ENCODE measurements at places on chromosomes 2 and 18. TPM values are rescaled to one million over a fixed set of nuclear protein-coding genes. Genes with fewer than 3 reads are reported as not detected.

- no peak for DNase-seq
Observed at GRCh38 chr2:98160554-98160953, 73.6 kb downstream of the VWA3B start.

- no peak for DNase-seq
Observed at GRCh38 chr2:20409039-20409438, 37.8 kb upstream of the RHOB start.

DNA sequence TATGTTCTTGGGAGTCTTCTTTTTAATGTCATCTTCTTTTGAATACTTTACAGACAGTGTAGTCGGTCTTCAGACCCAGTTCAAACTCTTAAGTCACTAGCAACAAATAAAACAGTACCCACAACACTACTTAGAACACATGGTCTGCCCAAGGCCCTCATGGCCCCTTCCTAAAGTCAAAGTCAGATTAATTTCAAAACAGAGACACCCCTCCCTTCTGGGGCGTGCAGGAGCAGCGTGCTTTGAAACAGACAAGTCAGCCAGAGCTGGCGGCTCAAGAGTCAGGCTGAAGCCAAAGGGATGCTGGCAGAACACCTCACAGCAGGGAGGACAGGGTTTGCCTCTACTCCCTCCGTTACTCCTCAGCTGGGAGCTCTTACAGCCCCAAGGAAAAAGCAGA is 77.5 kb downstream of the TFCP2L1 start:
- no peak for DNase-seq

GRCh38 chr2:44719562-44719961 is 221.9 kb upstream of the SIX3 start:
- DNase-seq, result no peak

DNA sequence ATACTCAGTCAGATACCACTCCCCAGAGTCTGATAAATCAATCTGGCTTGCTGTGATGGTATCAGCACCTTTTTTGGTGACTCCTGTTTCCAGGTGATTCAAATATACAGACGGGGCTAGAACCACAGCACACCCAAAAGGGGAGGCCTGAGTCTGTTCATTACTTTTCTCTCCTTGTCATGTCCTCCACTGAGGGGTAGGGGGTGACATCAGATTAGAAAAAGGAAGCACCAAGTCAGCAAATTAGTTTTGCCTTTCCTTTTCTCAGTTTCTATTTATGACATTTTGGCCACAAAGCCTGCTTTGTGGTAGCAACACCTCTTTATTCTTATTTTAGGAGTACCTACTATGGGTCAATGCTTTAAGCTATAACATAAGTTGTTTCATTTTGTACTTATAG is 127.4 kb downstream of the CCDC102B start:
- no peak for DNase-seq

DNA sequence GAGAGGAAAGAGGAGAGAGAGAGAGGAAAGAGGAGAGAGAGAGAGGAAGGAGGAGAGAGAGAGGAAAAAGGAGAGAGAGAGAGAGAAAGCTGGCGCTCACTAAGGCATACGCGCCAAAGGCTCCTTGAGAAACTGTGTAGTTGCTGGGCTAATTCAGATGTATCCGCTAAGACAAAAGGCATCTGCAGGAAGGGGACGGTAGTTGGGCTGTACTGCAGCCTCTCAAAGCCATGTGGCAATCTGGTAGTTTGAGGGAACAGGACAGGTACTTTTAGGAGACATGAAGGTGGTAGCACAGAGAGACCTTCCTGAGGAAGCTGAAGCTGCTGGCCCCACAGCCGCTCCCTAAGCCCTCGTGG is 31.6 kb downstream of the THNSL2 start:
- no peak for DNase-seq

DNA sequence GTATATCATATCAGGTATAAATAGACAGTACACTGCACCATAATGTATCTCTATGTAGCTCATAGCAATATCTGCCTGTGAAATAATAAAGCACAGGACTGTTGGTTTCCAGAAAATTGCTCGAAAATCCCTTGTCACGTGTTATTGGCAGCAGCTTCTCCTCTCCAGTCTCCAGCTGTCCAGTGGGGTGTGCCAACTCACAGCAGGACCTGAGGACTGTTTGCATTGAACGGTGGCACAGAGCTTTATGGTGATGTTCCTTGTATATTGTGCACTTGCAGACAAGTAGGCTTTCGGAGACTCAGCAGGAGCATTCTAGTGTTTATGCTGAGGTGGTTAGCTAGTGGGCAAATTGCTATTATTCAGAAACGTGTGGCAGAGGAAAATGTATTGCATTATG is 182.2 kb upstream of the ATP5MC3 start:
- DNase-seq, result no peak

DNA sequence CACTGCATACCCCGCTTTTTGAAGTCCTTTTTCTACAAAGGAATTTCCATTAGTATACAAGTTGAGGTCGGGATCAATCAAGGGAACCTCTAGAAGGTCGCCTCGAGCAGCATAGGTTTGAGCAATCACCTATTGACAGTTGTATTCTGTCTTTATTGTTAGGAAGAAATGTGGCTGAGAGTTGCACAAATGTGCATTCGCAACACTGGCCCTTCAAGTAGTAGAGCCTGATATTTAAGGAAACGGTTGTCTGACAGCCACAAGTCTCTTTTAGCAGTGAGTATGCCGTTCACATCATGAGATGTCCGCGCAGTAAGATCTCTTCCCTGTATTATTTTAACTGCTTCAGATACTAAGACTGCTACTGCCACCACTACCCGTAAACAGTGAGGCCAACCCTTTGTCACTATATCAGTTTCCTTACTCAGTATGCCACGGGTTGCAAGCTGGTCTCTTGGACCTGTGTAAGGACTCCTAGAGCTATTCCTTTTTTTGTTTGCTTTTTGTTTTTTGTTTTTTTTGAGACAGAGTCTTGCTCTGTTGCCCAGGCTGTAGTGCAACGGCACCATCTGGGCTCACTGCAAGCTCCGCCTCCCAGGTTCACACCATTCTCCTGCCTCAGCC is 10.0 kb upstream of the STARD7 start:
- no peak for DNase-seq

The MYCN gene
- 0.09 TPM for total RNA-seq

GRCh38 chr18:7516266-7517117 is 50.6 kb upstream of the PTPRM start:
- DNase-seq, result no peak

GRCh38 chr2:238787501-238787900 is 60.4 kb upstream of the TWIST2 start:
- DNase-seq, result no peak

- peak; percentile 57 for DNase-seq
Observed at GRCh38 chr18:22286585-22286984, 117.2 kb downstream of the GATA6 start.

GRCh38 chr2:127799926-127800325 is 11.0 kb downstream of the WDR33 start:
- DNase-seq, result no peak

DNA sequence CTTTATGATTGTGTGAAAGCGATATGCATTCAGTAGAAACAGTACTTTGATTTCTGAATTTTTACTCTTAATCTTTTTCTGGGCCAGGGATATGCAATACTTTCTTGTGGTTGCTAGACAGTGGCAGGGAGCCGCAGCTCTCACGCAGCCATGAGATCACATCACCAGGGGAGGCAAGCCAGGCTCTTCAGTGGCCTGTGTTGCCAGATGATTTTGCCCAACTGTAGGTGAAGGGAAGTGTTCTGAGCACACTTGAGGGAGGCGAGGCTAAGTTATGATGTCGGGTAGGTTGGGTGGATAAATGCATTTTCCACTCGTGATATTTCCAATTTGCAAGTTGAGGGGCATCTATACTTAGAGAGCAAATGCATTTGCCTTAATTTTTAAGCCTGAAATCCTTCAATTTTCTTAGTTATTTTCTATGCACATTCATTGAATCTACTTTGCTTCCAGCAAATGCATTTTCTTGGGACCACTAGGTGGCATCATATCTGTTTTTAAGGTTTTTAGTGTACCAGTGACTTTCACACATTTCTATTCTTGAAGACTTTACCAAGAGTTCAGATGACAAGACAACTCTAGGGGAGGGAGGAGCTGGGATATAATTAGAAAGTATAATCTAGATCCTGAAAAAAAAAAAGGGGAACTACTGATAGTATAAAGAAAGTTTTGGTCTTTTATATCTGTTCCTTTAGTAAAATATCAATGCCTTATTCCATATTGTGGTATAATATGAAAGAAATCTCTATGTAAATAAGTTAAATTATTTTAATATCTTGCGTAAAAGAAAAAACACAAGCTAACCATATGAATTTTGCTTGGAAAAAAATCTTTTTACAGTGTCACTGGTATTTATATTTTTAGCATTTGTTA is 643.3 kb downstream of the SOCS6 start:
- no peak for DNase-seq

- DNase-seq, result peak; percentile 47
Observed at GRCh38 chr2:100427627-100428258, 10.3 kb upstream of the CHST10 start.

DNA sequence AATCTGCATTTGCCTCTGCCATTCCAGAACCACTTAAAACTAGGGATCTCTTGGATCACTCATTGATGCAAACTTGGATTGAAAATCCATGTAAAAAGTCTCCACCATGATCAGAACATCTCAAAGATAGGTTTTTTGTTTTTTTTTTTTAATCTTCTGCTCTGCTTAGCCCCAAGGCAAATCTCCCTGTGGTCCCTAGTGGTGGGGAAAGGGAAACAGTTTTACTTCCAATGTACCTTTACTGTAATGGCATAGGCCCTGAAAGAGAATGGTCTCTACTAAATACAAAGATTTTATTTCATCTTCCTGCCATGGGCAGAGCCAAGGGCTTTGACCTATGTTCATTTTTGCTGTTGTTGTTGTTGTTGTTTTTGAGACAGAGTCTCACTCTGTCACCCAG is 78.4 kb downstream of the KANSL1L start:
- no peak for DNase-seq

DNA sequence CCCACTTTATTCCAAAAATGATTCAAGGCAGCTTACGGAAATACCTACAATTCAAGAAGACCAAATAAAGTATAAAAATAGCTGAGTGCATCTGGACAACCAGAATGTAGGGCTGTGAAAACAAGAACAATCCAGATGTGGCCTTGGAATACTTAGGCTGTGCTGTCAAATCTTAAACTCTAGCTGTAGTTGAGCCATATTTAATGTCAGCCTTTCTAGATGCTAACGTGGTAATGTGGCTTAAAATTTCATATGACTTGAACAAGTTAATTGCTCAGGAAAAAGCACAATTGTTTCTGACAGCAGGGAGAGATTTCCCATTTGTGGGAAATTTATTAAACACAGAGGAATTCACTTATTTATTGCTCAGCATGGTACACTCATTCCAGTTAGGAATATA is 14.6 kb upstream of the NAPG start:
- no peak for DNase-seq

DNA sequence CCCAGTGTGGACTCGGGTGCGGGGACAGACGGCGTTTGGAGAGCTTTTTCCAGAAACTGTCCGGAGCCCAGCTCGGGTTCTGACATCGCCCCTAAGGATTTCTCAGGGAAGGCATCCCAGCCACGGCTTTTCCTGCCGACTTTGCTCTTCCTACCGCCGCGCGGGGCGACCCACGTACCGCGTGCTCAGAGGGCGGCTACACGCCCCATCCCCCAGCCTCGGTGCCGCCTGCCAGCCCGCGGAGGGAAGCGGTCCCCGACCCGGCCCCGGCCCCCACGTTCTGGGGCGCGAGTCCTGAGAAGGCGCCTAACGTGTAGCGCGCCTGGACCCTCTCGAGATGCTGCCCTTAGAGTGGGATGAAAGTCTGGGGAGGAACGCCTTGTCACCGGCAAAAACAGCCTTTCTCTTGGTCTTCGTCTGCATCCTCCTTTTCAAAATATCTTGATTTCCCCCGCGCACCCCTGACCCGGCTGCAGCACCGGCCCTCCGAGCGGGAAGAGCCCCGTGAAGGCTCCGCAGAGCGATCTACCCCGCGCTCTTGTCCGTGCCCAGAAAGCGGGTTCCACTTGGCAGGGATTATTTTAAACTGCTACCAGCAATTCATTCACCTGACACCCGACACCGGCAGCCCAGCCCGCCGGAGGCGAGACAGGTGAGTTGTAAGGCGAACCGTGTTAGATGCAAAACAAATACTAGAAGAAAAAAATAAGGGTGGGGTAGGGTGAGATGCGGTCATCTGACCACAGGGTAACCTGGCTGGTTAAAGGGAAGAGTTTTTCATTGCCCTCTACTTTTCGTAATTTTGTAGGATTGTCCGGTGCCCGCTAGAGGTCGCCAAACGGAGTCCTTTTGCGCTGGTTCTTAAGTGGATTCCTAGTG is 812 bp upstream of the KCNG3 start:
- DNase-seq, result peak; percentile 76

GRCh38 chr2:201931475-201931874 is 102.2 kb upstream of the FZD7 start:
- no peak for DNase-seq
